Activated CD8-positive, alpha-beta memory T cell treated with anti-CD3 and anti-CD28 coated beads for 24 hours (primary cell): ENCODE measurements at places on chromosomes 7 and 10.
A peak's percentile ranks its signal among the peaks of the same experiment; 100 is the strongest.

DNA sequence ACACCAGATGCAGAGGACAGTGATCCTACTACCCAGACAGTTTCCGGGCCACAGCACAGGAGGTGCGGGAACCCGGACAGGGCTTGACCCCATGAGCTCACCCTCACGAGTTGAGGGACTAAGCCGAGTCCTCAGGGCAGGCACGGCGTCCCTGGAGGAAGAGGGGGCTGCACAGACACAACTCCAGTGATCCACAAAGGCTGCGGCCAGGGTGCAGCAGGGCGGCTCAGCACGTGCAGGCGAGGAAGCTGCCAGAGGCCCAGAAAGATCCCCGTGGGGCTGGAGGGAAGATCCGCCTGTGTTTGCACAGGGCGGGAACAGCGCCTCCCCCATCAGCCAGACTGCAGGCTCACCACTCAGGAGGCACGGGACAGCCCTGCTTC lies 45.9 kb upstream of the TMEM72 start:
- DNase-seq: no peak

DNA sequence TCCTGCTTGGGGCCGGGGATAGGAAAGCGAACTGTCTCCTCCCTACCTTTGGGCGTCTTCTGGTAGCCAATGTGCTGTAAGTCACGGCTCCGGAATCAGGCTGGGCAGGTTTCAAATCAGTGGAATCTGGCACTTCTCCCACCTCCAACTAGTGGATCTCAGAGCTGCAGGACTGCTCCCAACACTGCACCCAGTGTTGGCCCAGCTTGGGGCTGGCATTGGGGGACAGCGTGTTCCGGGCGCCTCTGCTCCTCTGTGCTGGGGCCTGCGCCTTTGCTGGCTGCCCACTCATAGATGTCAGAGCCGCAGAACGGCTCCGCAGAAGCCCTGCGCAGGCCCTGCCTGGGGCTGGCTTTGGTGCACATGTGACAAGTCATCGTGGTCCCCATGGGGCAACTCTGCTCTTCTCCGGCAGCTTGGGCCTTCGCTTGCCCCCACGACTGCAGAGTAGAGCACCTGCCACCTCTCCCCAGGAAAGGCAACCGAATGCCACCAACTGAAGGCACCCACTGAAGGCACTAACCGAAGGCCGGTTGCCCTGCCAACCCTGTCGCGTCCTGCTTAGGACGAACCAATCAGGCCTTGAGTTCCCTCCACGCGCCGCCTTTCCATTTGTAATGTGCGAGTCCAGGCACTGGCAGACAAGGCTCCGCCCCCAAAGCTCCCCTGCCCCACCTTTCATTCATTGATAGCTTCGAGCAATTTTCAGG lies 85.5 kb upstream of the ABI1 start:
- DNase-seq: no peak

- DNase-seq: no peak
Measured at GRCh38 chr10:10520491-10521385, 496.9 kb upstream of the CELF2 start.

GRCh38 chr7:114919587-114919986 lies 2.3 kb upstream of the MDFIC start:
- DNase-seq: no peak

- DNase-seq: no peak
Measured at GRCh38 chr10:126658928-126659327, 11.6 kb downstream of the C10orf90 start.

DNA sequence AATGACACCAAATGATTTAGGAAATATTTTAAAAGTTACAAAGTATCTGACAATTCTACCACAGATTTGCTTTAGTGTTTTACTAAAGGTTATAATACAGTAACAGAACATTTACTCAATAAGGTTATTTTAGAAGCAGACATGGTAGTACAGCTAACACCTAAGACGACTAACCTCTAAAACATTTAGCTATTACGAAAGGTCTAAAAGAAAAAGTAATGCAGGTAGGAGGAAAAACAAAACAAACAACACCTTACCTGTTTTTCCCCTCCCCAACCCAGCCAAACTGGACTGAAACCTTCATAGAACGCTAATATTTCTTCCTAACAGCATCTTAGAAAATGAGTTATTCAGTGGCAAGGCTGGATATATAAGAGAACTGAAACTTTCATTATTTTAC lies 111.3 kb downstream of the SNX13 start:
- no peak for DNase-seq

DNA sequence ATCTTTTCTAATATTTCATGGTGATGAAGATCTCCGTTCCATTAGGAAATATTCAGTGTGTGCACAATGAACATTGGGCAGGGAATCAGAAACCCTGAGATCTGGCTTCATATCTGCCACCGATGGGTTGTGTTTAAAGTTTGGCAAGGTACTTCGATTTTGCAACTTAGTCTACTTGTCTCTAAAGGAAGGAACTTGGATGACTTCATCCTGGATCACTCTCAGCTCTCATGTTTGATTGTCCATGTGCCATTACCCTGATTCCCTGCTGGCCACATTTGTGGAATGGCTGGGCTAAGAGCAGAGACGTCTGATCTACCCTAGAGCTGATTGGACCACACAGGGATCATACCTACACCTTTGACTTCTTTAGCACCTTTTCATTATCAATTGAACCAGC lies 177.0 kb upstream of the KMT2E start:
- no peak for DNase-seq

DNA sequence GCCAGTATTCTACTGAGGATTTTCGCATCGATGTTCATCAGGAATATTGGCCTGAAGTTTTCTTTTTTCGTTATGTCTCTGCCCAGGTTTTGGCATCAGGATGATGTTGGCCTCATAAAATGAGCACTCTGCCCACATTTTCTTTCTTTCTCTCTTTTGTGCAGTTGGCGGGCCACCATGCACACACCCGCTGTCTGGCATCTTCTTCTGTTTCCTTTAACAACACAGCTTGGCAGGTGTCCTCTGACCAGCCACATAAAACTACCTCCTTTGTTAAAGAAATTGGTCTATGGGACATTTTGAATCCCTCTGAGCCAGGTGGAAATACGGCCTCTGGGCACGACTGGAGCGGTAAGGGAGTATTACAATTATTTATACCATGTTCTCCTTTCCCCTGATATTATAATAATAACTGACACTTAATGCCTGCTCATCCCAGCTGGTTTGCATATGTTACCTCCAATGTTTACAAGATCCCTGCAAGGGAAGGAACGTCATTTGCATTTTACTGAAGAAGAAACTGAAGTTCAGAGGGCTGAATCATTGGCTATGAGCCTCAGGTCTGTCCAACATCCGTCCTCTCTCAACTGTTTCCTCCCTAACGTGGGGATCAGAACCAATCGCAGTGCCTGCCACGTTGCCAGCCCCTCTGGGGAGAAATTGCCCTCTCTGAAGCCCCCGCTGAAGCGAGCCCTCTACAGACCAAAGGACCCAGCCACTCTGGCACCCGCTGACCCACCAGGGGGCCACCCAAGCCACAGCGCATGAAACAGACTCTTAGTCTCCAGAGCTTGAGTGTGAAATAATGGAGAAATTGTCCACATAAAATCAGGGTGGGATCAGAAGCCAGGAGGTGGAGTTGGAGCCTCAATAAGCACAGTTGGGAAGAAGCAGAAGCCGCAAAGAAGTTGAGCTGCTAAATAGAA lies 125.0 kb upstream of the FOXK1 start:
- DNase-seq: no peak

DNA sequence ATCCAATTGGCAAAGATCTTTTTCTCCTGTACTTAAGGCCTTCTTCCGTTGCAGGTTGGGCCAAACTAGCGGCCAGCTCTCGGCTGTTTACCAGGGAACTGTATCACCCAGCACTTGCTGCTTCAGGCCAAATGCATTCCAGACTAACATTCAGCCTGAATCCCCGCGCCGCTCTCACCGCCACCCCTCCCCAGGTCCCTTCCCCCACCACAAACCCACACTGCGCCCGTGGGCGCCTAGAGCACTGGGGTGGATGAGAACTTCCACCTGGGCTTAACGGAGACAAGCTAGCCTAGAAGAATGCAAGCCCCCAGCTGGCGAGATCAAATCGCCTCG lies 676 bp downstream of the TCAF1 start:
- DNase-seq: no peak

- no peak for DNase-seq
Measured at GRCh38 chr7:138974675-138975292, 6.4 kb downstream of the KIAA1549 start.

DNA sequence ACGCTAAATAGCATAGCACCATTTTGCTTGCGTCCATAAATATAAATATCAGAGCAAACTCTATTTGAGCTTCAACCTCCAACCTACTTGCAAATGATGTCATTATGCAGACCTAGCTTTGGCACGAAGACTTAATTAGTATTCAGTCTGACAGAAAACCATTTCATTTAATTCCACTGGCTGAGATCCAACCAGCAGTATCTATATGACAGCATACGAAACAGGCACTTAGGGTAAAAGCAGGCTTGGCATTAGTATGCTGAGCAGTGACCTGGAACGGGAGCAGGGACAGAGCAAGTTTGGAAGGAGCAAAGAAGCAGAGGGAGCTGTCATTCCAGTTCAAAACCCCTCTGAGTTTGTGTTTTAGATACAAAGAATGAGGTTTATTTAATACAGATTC lies 312.5 kb upstream of the CHRM2 start:
- DNase-seq: no peak

DNA sequence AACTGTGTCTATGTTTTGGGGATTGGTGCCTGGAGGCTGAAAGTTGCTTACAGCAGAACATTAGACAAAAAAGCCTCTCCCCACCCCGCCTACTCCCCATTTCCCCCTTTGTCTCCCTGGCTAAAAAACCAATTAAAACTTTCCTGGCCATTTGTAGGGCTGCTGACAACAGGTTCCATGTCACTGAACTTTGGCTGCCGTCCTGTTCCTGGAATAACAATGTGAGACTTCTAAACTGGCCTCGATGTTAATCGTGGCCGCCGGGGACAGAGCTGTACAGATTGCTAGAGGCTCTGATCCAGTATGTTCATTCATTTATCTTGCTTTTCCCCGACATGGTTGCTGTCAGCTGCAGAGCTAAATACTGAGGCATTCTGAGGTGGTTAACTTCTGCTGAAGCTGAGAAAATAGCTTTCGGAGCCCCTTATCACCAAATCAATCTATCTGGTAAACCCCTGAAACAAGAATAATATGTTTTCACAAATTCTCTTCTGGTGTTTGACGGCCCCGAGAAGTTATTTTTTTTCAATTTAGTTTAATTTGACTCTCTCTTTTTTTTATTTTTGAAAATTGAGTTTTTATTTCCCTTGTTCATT lies 271.6 kb downstream of the GFRA1 start:
- DNase-seq: no peak

DNA sequence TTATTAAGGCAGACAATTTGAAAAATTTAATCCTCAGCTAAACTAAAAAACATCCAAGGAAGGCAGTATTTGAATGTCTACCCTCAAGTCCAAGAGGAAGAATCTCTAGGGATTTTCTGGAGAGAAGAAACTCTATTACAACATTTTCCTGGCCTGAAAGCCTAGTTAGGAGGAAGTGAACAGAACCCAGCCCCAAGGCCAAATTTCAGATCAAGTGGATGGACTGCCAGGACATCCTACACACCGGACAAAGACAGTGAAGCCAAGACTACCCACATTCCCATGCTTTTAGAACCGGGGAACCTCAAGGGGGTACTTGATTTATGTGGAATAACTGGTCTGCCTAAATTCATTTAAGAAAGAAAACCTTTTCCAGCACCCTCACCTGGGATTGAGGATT lies 108.9 kb upstream of the MEOX2 start:
- no peak for DNase-seq

GRCh38 chr7:116591202-116592040 lies 66.6 kb downstream of the CAV1 start:
- DNase-seq: no peak

- DNase-seq: no peak
Measured at GRCh38 chr7:42385912-42386311, 148.9 kb upstream of the GLI3 start.

- DNase-seq: no peak
Measured at GRCh38 chr10:46028584-46029460, 1.6 kb downstream of the NCOA4 start.

DNA sequence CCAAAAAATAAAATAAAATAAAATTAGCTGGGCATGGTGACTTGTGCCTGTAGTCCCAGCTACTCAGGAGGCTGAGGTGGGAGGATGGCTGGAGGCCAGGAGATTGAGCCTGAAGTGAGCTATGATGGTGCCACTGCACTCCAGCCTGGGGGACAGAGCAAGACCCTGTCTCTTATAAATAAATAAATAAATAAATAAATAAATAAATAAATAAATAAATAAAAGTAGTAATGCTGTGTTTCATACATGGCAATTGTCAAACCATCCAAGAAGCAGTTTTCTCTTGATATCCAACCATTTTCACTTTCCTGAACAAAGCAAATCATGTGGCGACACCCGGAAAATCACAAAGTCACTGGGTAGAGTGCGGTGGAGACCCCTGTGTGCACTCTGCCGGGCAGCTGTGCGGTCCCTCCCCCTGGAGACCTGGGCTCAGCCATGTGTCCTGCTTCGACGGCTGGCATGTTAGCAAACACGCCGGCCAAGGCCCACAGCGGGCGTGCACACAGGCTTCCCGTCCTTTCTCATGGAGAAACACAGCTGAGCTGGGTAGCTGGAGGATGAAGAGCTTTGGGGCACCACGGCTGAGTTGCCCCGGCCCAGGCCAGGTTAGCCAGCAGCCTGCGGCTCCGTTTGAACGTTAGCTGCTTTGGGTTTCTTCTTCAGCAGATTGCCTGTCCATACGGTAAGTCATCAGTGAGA lies 22.3 kb upstream of the RNF32 start:
- no peak for DNase-seq

GRCh38 chr7:6180344-6180725 lies 92.1 kb downstream of the CYTH3 start:
- no peak for DNase-seq

GRCh38 chr10:94351089-94351488 lies 11.7 kb downstream of the NOC3L start:
- DNase-seq: no peak

GRCh38 chr10:70162892-70163201 lies 7.5 kb downstream of the SAR1A start:
- DNase-seq: peak; percentile 72

DNA sequence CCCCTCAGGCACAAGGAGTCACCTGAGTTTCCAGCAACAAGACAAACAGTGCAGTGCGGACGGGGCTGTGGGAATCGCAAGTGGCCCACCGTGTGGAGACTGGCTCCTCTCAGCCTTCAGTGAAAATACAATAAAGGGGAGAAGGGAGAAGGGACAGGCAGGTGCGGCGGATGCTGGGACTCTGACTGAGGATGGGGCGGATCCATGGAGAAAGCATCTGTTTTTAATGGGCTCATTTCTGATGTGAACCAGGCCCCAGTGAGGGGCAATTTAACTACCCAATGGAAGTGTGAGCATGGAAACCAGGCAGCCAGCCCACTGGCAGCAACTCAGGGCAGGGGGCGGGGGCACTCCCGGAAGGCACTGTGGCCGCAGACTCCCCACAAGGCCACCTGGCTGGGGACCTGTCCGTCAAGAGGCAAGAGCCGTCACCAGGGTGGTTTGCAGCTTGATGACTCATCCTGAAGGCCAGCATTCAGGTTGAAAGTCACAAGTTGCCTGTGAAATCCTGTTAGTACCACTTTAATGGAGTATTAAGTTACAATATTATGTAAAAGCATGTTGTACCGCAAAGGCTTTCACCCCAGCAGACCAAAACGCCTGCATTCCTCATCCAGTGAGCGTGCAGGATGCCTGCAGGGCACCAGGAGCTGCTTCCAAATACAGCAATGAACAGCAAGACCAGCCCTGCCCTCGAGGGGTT lies 476.4 kb downstream of the PTPRN2 start:
- DNase-seq: peak; percentile 43

- DNase-seq: no peak
Measured at GRCh38 chr7:20795881-20796280, 9.2 kb upstream of the SP8 start.
